Common myeloid progenitor, CD34-positive (primary cell): ENCODE measurements at places on chromosomes 2 and 18.
A peak's percentile ranks its signal among the peaks of the same experiment; 100 is the strongest.

DNA sequence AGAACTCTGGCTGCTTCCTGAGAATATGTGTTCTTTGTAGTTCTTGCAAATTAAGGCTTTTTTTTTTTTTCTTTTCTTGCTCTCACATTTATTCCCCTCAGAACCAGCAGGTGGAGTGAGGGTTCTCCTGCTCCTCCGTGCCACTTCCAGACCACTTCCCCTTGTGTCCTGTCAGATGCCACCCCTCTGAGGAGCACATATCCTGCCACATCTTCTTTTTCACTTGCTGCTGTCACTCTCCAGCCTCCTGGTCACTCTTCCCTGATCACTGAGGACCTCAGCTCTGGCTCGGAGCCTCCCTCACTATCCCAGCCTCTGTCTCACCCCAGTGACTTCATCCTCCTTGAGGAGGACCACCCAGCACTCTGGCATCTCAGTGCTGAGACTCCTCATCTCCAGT is 100.5 kb downstream of the TACR1 start:
- peak; percentile 64 for DNase-seq

- DNase-seq = no peak
Measured at GRCh38 chr18:55404136-55404830, 183.7 kb downstream of the TCF4 start.

DNA sequence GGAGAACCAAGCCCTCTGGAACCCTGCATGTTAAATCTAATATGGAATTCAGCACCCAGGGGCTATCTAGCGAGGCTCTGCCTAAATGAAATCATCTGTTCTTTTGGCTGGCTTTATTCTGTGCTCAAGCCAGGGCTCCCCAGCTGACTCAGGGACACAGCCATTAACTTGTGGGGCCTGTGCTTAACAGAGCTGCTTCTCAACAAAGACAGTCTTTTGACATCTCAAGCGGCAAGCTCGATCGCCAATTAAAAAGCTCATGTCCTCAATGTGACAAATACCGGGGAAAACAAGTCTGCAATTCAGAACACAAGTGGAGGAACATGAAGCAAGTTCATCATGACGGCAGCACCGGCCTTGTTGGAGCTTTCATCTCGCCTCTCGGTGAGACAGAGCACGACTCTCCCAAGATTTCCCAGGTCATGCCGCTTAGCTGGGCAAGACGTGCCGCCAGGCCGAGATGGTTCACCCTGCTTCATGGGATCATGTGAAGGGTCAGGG is 64.9 kb downstream of the KLHL29 start:
- DNase-seq = no peak

- no peak for DNase-seq
Measured at GRCh38 chr2:209663139-209663538, 108.5 kb upstream of the UNC80 start.
